ENCODE measurements at places on chromosomes 7 and 10.
A peak's percentile ranks its signal among the peaks of the same experiment; 100 is the strongest.

DNA sequence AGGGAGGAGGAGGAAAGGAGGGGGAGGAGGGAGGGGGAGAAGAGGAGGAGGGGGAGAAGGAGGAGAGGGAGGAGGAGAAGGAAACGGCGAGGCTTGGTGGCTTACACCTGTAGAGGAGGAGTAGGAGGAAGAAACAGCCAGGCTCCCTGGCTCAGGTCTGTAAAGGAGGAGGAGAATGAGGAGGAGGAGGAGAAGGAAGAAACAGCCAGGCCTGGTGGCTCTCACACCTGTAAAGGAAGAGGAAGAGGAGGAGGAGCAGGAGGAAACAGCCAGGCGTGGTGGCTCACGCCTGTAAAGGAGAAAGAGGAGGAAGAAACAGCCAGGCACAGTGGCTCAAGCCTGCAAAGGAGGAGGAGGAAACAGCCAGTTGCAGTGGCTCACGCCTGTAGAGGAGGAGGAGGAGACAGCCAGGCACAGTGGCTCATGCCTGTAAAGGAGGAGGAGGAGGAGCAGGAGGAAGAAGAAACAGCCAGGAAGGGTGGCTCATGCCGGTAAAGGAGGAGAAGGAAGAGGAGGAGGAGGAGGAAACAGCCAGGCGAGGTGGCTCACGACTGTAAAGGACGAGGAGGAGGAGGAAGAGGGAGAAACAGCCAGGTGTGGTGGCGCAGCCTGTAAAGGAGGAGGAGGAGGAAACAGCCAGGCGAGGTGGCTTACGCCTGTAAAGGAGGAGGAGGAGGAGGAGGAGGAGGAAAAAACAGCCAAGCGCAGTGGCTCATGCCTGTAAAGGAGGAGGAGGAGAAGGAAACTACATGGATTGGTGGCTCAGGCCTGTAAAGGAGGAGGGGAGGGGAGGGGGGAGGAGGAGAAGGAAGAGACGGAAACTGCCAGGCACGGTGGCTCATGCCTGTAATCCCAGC lies 14.9 kb upstream of the CRCP start:
- DNase-seq, result peak; percentile 50

DNA sequence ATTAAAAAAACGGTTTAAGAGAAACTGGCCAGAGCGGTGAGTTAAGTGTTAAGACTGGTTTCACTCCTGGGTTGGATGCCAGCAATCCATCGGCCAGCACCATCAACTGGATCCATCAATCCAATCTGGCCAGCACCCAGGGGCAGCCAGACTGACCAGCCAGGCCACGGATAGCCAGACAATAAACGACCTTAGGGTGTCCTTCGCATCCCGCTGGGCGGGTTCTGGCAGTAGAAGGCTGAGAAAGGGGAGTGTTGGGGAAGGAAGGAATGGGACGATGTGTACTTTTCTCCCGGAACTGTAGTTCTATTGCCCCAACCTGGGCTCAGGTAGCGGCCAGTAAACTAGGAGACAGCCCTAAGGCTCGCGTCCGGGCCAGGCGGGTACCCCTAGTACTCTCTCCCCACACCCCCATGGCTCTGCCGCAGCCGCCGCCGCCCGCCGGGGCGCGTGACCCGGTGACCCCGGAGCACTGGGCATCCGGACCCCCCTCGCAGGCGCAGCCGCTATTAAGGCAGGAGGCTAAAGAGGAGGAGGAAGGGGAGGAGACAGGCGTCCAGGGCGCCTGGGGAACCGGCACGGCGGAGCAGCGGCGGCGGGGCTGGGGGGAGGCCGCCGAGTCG lies at the start of gene CASD1:
TSS of gene CASD1 (plus strand) at position 546 of the 623 bp plus-strand sequence. CDS start 276 bp downstream, outside the sequence.
- peak; percentile 86 for DNase-seq

GRCh38 chr7:6208573-6209328 lies 63.7 kb downstream of the CYTH3 start:
- DNase-seq, result no peak

DNA sequence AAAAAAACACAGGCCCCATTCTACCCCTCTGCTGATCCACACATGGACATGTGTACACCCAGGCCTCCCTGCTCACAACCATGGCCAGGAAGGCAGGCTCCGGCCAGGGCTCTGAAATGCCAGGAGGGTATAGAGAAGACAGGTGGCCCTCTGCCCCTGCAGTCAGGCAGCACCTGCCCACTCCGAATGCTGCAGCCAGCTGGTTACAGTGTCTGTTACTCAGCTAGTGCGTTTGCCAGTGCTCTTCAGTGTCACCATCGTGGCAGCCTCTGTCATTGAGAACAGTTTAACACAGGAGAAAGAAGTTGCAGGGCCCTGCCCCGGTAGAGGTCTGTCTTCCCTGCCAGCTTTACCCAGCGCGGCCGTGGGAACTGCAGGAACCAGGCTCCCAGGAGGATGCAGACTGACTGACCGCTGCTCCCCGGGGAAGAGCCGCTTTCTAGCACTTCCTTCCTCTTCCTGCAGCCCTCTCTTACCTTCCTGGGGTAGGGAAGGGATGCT lies 128.8 kb upstream of the FAM20C start:
- no peak for DNase-seq

GRCh38 chr10:79155301-79156081 lies 86.7 kb downstream of the ZMIZ1 start:
- DNase-seq, result no peak

GRCh38 chr10:122277526-122278136 lies 6.5 kb downstream of the BTBD16 start:
- no peak for DNase-seq

- no peak for DNase-seq
Observed at GRCh38 chr7:940599-941408, 13.7 kb downstream of the ADAP1 start.

DNA sequence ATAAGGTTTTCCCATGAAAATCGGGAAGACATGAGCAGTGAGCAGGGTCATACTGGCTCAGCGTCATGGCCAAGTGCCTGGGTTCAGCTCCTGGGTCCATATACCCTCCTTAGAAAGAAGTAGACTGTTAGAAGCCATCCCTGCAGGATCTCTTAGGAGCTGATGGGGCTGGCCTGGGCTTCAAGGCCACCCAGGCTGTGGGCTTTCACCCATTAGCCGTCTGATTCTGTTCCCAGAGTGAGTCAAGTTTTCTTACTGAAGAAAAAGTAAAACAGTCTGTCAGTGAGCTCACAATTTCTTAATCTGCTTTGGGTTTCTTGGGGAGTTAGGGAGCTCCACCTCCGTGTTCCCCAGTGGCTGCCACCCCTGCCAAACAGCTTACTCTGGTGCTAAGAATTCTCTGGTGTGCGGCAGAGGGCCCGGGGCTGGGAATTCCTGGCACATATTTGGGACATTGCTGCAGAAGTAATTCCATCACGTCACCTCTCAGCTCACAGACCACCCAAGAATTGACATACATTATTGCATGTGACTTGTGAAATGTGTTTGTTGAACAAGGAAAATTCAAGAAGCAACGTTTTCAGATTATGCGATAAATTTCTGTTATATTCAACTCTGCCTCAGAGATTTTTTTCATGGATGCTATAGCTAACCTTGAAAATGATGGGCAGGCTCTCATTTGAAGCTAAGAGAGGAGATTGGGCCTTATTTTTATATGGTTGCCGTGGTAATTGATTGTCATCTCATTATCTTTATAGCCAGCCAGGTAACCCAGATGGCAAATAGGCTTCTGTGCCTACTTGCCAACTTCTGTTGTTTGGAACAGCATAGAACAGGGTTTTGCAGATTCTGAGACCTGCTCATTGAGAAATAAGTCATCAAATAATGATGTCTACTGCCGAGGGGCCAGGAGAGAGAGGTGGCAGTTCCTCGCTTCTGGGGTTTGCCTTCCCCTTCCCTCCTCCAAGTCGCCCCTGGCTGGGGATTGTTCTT lies 166.4 kb downstream of the CHN2 start:
- no peak for DNase-seq

- peak; percentile 64 for DNase-seq
Observed at GRCh38 chr10:86711513-86712316, 43.4 kb downstream of the LDB3 start.

- DNase-seq, result no peak
Observed at GRCh38 chr10:29737074-29737593, 102.4 kb upstream of the SVIL start.

GRCh38 chr7:34123316-34123715 lies 218.0 kb downstream of the BMPER start:
- DNase-seq, result no peak

DNA sequence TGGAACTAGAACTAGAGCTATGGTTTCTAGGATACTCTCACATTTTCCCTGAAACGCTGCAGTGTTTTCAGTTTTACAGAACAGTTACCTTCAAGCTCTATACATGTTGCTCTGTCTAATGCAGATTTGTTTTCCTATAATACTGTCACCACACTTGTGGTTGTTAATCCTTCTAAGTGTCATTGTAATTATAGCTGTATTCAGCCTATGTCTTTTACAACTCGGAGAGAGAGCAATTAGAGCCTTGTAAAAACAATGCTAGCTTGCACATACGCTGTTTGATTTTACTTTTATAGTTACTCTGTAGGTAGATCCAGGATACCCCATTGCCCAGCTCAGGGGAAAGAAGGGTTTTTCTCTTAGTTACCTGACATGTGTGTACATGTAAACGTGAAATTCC lies 55.1 kb downstream of the ATOH7 start:
- no peak for DNase-seq

GRCh38 chr7:5528071-5528814 lies 104.6 kb upstream of the TNRC18 start:
- no peak for DNase-seq

DNA sequence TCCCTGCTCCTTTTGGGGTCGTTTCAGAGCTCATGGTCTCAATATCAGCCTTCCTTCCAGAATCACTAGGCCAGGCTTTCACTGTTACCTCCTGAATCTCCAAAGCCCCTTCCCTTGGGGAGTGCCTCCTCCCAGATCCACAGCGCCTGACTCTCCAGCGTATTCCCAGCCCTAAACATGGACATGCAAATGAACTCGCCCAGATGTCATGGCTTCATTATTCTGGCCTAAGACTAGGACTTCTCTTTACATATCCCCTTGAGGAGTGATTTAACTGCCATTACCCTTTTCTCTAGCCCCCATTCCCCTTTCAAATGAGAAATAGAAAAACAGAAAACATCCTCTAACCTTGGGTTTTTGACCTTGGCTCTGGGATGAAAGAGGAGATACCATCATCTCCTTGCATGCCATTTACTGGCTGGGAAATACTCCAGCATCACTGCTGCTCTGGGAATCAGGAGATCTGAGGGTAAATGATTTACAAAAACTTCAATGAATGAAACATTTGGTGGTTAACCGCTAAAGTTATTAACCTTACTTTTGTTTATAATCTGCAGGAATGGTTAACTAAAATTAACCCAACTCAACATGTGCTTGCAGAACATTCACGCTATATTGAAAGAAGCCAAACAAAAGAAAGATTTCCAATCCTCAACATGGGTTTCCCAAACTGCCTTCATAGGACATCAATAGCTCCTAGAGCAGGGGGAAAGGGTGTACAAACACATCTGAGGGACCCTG lies 37.0 kb downstream of the FAM171A1 start:
- DNase-seq, result peak; percentile 24
